ENCODE measurements at places on chromosomes 6 and 20. TPM values are rescaled to one million over a fixed set of nuclear protein-coding genes. Genes with fewer than 3 reads are reported as not detected.

DNA sequence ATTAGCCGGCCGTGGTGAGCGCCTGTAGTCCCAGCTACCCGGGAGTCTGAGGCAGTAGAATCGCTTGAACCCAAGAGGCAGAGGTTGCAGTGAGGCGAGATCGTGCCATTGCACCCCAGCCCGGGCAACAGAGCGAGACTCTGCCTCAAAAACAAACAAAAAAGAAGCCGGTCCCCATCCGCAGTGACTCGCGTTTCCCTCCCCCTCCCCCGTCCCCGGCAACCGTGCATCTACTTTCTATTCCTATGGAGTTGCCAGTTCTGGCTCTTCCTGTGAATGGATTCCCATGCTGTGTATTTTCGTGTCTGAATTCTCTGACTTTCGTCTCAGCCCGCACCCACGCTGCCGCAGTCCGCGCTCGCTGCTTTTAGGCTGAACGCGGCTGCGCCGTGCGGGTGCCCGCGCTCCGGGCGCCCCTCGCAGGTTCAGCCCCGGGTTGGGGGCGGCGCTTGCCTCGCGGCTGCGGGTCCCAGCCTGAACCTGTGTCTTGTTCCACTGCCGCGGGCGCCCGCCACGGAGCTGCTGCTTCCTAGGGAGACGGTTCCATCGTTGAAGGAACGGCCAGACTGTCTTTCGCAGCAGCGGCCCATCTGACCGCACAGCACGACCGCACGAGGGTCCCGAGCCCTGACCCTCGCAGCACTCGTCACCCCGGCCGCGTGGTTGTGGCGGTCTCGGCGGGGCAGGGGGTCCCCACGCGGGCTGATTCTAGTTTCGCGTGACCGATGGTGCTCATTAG, 1.1 kb upstream of the MRGBP start:
- peak overlapping the region; percentile 91 for H3K4me3 ChIP-seq
- DNase-seq, result peak; percentile 56
- H3K27ac ChIP-seq, result peak overlapping the region; percentile 2
- H3K27me3 ChIP-seq, result no peaks in the 10 kb centered on the region
- H3K36me3 ChIP-seq, result peaks cover 18% of the 10 kb centered on the region

DNA sequence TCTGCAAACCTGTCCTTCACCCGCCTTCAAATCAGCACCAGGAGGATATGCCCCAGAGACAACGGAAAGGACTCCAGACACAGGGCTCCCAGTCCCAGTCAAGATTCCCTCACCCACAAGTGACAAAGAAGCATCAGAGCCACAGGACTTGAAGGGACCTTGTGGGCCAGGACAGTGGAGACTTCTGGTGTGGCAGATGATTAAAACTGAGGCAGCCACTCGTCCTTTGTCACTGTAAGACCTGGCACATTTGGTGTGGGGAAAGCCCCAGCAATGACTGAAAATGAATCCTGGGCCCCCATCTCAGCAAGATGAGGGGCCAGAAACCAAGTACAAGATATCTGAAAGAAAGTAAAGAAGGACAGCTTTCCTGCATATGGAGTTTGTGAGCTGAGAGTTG, 15.6 kb upstream of the GMPR start:
- H3K27me3 ChIP-seq, result no peaks in the 10 kb centered on the region
- DNase-seq, result no peak
- no peak overlapping the region for H3K4me3 ChIP-seq
- peaks cover 10% of the 10 kb centered on the region for H3K4me1 ChIP-seq
- H3K36me3 ChIP-seq, result no peaks in the 10 kb centered on the region

GRCh38 chr6:45815466-45816125, 200.1 kb downstream of the CLIC5 start:
- no peak overlapping the region for H3K27ac ChIP-seq
- no peak for DNase-seq
- H3K4me1 ChIP-seq, result no peaks in the 10 kb centered on the region

DNA sequence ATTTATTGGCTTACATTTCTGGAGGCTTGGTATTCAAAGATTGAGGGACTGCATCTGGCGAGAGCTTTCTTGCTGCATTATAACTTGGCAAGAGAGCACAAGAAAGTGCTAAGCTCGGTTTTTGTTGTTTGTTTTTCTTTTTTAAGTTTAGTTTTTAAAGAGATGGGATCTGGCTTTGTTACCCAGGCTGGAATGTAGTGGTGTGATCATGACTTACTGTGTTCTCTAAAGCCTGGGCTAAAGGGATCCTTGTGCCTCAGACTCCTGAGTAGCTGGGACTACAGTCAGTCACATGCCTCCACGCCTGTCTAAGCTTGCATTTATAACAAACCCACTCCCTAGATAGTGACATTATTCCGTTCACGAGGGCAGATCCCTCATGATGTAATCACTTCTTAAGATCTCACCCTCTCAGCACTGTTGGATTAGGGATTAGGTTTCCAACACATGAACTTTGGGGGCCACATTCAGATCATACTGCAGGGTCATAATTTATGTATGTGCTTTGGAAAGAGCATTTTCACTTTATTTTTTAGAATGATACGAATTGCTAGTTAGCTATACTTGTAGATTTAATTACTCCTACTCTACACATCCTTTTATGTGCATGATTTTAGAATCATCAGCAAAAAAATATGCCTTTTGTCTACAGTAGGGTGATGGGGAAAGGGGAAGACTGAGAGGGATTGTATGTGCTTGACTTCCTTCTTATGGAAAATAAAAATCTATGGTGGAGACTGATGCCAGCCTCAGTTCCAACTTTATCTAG, 167.8 kb downstream of the JARID2 start:
- H3K27ac ChIP-seq, result no peak overlapping the region
- no peak overlapping the region for H3K4me3 ChIP-seq
- no peaks in the 10 kb centered on the region for H3K27me3 ChIP-seq
- peaks cover 24% of the 10 kb centered on the region for H3K4me1 ChIP-seq
- H3K36me3 ChIP-seq, result no peaks in the 10 kb centered on the region
- no peak for DNase-seq

DNA sequence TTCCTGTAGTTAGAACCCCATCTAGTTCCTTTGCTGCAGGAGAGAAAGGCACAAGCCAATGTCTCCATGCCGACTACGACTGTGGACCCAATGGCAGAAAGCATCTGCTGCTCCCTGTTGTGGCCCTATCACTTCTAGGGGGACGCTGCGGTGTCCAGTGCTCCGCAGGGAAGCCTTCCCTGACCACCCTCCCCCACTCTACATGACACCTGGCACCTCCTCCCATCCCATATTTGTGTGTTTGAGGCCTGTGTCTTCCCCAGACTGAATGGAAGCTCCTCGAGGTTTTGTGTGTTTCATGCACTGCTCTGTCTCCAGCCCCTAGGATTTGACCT, 159.5 kb downstream of the DTNBP1 start:
- no peaks in the 10 kb centered on the region for H3K4me1 ChIP-seq
- no peak overlapping the region for H3K4me3 ChIP-seq
- peaks cover under 1% of the 10 kb centered on the region for H3K36me3 ChIP-seq
- no peak for DNase-seq
- no peak overlapping the region for H3K27ac ChIP-seq

Gene PTPRT
- polyA plus RNA-seq, result not detected

Gene TFAP2D
- not detected for polyA plus RNA-seq

Gene DNMT3B
- 14.8 TPM for polyA plus RNA-seq

All from cardiac muscle cell (in vitro differentiated cells and primary cell).